ENCODE measurements at places on chromosomes 2 and 18.
A peak's percentile ranks its signal among the peaks of the same experiment; 100 is the strongest.

GRCh38 chr2:71534826-71535225 lies 81.5 kb downstream of the DYSF start:
- DNase-seq = no peak

DNA sequence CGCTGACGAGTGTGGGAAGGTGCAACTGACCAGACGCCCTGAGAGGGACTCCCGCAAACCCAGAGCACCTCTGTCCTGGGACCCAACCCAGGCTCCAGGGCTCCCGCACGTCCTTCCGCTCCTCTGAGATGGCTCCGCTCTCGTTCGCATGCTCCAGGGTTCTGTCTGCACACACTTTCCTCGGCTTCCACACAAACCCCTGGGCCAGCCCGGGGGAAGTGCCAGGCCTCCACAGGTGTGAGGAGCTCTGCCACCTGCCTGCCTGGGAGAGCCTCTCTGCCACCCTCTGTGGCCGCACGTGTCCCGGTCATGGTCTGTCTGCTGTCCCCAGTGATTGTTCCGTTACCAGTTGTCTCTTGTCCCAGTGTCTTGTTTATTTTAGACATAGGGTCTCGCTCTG lies 222.9 kb downstream of the HDAC4 start:
- no peak for DNase-seq

GRCh38 chr2:28338046-28338817 lies 54.4 kb upstream of the FOSL2 start:
- DNase-seq = no peak

DNA sequence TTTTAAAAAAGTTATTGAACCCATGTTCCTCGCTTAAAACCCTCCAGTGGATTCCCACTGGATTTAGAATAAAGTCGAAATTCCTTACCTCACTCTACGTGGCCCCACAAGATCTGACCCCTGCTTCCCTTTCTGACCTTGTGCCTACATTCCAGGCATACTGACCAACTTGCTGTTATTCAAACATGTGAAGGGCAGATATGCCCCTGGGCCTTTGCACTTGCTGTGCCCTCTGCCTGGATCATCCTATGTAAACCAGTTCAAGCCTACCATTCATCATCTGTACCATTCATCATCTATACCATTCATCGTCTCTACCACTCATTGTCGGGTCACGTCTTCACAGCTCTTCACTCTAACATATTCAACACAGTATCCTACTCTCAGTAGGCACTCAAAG lies 41.3 kb upstream of the LPIN2 start:
- no peak for DNase-seq

DNA sequence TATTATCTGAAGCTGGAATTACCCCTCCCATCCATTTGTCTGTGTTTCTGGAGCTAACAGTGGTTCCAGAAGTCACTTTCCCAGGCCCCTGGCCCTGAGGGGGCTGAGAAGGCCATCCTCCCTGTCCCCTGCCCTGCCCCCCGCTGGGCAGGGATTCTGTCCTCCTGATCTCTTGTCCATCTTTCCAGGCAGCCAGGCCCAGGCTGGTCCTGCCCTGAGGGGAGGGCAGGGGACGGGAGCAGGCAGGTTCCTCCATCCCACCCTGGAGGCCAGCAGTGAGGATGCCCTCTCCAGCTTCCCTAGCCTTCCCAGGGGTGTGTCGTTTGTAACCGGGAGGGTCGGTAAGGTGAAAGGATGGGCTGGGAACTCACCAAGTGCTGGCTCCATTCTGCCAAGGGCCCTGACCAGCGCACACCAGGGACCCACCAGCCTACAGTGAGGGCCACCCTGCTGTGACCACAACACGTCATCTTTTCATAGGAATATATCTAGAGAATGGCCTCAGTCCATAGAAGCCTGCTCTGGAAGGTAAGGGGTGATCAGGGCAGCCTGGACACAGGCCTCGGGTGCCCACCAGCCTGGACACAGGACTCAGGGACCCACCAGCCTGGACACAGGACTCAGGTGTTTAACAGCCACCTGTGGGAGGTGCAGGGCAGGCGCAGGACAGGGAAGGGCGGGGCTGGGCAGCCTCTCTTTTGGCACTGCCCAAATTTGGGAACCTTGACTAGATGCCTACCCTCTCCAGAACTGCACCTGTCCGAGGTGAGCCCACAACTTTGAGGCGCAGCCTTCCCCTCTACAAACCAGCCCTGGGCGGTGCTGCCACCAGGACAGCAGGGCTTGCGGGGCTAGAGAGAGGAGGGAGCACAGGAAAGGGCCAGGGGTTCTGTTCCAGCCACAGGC lies 35.8 kb upstream of the GPC1 start:
- no peak for DNase-seq

DNA sequence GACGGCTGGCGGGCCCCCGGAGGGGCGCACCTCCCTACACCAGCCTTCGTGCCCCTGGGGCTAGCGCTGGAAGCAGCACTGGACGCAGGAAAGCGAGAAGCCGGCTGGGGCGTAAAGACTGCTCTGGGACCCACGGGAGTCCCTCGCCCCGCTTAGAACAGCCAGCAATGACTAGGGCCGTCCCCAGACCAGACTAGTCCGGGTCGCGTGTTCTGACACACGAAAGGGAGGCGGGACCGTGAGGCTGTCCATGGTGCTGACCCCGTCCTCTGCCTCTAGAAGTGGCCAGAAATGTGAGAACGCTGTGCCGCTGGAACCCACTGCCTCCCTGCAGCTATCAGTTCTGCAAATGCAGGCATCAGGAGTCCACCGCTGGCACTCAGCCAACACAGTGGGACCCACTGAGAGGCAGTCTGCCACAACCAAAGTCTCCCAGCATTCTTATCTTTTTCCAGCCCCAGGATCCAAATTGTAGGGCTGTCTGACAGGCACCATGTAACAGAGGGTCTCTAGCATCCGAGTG lies at the start of gene UCN:
Gene UCN (minus strand): TSS at position 87 of the 523 bp plus-strand sequence. CDS start 550 bp downstream, outside the sequence.
- DNase-seq = no peak

DNA sequence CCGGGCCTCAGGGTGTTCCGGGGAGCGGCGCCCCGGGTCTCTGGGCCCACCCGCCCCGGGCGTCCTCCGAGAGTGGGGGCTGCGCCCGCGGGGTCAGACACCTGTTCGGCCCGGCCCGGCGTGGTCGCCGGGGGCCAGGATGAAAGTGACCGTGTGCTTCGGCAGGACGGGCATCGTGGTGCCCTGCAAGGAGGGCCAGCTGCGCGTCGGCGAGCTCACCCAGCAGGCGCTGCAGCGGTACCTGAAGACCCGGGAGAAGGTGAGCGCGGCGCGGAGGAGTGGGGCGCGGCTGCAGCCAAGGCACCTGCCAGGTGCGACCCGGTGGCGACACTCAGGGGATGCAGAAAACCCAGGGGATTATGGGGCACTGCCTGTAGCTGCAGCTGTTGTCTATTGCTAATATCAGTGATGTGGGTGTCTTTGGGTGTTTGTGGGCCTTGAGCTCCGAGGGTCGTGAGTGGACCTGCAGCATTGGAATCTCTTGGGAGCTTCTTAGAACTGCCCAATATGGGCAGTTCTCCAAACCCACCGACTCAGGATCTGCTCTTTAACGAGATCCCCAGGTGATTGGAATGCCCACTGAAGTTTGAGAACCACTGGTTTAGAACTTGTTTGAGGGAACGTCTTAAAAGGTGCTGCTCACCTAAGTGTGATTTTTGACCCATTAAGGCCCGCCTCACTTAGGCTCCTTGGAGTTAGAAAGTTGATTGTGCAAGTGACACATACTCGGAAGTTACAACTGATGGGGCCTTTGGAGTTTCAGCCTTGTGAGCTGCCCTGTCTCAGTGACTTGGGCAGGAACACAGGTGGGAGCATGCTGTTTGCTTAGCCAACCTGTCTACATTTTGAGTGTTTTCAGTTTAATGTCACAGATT lies 823 bp downstream of the PARD3B start:
- peak; percentile 4 for DNase-seq

DNA sequence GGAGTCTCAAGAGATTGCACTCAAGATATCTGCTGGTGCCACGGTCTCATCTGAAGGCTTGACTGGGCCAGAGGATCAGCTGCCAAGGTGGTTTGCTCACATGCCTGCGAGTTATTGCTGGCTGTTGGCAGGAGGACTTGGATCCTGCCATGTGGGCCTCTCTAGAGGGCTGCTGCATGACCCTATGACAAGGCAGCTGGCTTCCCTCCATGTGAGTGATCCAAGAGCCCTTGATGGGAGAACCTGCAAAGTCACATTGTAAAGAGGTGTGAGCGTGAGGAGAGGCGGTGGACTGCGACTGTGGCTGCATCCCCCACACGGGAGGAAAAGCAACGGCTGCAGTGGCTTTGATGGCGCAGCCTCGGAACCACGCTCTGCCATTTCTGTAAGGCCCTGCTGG lies 4.0 kb upstream of the ALLC start:
- no peak for DNase-seq

DNA sequence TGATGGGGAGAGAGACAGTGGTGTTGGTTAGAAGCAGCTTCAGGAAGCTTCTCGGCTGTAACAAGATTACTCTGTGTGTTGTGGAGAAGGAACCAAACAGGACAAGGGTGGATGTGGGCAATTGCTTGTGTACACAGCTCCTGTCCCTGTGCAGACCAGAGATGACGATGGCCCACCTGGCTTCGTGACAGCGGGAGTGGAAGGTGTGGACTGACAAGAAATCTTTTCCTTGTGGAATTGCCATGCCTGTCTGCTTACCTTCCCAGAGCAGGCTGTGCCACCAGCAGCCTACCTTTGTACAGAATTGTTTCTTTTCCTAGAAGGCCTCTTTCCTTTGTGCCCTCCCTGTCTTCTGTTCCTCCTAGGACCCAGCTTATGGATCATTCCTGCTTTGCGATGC lies 93.8 kb downstream of the ITGB1BP1 start:
- no peak for DNase-seq

DNA sequence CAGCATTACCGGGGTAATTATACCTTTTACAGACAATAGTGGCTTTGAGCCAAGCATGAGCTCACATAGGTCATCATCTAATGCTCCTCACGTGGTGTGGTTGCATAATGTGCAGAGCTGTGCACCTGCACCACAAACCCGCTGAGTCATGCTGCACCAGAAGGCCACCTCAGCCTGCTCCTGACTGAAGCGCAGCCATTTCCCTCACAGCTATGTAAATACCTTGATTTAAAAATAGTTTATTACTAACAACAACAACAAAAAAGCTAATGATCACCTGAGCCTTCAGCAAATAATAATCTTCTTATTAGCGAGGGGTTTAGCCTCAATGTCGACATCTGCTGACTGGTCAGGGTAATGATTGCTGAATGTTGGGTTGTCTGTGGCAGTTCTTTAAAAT lies 238.8 kb downstream of the MBD5 start:
- no peak for DNase-seq

DNA sequence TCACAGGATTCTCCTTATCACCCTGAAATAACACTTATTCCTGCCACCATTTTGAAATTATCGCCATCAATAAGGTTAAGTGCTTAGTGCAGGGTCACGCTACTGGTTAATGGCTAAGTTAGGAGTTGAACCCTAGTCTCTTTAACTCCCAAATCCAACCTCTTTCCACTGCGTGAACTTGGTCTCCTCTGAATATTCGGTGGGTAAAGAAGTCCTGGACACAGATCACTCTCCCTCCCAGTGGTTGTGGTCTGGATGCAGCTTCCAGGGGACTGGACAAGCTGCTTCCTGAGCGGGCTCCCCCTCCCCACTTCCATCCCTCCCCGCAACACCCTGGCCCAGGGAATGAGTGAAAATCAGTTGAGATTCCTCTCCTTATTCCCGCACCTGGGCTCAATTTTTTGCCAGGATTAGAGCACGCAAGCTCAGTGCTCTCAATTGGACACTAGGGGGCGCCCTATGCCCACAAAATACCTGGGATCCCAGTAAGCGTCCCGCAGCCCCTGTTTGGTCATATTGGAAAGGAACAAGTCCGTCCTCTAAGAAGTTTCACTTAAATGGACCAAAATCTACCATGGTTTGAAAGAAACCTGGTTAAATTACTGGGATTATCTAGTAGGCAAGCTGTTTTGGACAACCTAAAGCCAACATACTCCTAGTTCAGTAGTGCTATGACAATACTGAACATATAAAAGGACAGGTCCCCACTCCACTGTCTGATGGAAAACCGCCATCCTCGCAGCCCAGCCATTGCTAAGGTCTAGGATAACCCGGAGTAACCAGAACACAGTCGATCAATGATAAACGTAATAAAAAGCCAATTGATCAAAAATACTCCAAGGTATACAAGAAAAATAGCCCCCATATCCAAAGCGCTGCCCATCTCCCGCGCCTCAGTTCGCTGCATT lies 40.4 kb downstream of the DHRS9 start:
- peak; percentile 75 for DNase-seq

GRCh38 chr2:83941886-83942285 lies 517.2 kb downstream of the SUCLG1 start:
- no peak for DNase-seq

- DNase-seq = no peak
These were observed 61.6 kb downstream of the DNER start for GRCh38 chr2:229652796-229653195.

- no peak for DNase-seq
These were observed 17.5 kb upstream of the CDC42EP3 start for GRCh38 chr2:37688771-37689468.

DNA sequence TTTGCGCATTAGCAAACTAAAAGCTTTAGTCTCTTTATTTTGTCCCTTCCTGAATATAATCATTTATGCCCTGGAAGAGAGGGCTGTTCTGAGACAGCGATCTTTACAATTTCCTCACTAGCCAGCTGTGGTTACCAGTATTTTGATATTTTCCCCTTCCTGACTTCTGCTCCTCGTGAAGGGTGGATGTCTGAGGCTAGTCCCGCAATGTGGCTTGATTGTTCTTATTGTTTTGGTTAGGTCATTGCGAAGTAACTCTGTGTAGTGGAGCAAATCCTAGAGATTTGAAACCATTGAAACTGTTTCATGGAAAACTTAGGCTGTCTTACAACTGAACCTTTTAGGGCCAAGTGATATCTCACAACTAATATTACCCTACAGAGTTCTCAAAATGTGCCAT lies 2.4 kb downstream of the MRPL33 start:
- no peak for DNase-seq

- no peak for DNase-seq
These were observed 70.8 kb downstream of the OXER1 start for GRCh38 chr2:42693013-42693615.

DNA sequence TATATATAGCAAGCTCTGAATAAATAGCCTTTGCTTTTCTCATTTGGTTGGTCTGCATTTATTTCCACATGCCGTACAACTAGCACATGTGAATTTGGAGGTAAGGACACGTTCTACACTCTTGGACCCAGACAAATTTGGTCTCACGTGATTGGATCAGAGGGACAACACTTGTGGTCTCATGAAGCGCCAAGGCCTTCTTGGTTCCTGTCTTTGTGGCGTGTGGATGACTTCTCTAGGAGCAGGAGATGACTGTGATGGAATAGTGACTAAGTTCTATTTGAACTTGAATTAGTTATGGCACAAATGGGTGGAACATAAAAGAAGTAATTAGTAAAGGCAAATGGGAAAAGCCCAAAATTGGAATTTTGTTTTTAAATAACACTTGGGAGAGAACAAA lies 206.9 kb downstream of the BCL2 start:
- no peak for DNase-seq

GRCh38 chr2:196601430-196602306 lies 37.8 kb upstream of the CCDC150 start:
- DNase-seq = no peak

GRCh38 chr2:237118561-237119155 lies 33.0 kb downstream of the COPS8 start:
- DNase-seq = no peak
